ENCODE measurements at places on chromosomes 13 and 19. TPM values are rescaled to one million over a fixed set of nuclear protein-coding genes. Genes with fewer than 3 reads are reported as not detected.

The CFAP97D2 gene
- not detected for total RNA-seq

The CYP4F8 gene
- not detected for total RNA-seq

The CASP14 gene
- not detected for total RNA-seq

The FAAP24 gene
- total RNA-seq: 0.67 TPM

The PBX4 gene
- total RNA-seq: 26.7 TPM

The RUBCNL gene
- 4.2 TPM for total RNA-seq

The CRX gene
- not detected for total RNA-seq

The IZUMO1 gene
- total RNA-seq: 1.1 TPM

The GNG7 gene
- 6.9 TPM for total RNA-seq

The AKT1S1 gene
- 26.0 TPM for total RNA-seq

The PPFIA3 gene
- total RNA-seq: 4.6 TPM

The GARIN5A gene
- total RNA-seq: 4.2 TPM

The ZNF805 gene
- 16.9 TPM for total RNA-seq

The B3GNT3 gene
- total RNA-seq: not detected

The RDH8 gene
- not detected for total RNA-seq

The SPRED3 gene
- 7.1 TPM for total RNA-seq

The SYCN gene
- total RNA-seq: not detected

The CGB7 gene
- not detected for total RNA-seq

The C19orf67 gene
- not detected for total RNA-seq

- peak; percentile 64 for DNase-seq
These were observed 3.5 kb downstream of the AKT2 start for GRCh38 chr19:40281381-40282208.

- no peak for DNase-seq
These were observed 82.6 kb upstream of the OXGR1 start for GRCh38 chr13:97076898-97077297.

DNA sequence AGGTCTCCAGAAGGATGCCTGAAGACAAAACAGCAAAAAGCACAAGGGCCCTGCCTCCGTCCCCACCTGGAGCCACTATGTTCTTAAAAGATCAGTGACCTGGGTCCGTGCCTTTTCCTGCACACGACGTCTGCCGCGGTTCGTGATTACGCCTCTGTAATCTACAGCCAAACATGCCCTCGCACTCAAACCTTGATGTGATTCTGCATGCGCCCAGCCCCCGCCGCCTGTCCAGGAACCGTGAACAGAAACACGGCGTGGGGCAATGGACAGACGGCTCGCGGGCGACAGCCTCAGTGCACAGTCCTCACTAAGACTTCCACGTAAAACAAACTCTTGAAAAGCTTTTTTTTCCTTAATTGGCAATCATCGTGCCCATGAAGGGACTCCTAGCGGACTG lies 15.5 kb downstream of the C13orf46 start:
- peak; percentile 46 for DNase-seq

DNA sequence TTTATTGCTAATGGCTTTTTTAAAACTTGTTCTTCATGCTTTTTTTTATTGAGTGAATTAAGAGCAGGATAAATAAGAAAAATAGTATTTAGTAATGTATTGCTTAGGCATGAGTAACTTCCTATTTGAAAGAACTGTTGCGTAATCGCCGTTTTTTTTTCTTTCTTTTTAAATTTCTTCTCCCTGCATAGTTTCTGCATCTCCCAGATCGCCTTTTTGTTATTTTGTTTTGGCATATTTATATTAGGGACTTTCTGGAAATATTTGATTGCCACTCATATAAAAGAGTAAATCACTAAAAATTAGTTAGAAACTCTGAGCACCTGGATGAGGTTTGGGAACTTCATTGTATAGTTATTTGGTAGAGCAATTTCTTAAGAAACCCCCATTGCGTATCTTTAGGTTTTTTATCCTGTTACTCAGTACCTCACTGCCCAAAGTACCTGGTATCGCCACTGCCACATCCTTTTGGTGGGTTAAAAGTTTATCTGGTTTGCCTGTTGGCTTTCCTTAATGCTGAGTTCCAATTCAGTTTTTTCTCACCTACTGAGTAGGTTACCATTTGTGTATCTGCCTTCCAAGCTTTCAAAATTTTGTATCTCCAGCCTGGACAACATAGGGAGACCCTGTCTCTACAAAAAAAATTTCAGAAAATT lies 36.2 kb upstream of the LPAR6 start:
- DNase-seq: no peak

DNA sequence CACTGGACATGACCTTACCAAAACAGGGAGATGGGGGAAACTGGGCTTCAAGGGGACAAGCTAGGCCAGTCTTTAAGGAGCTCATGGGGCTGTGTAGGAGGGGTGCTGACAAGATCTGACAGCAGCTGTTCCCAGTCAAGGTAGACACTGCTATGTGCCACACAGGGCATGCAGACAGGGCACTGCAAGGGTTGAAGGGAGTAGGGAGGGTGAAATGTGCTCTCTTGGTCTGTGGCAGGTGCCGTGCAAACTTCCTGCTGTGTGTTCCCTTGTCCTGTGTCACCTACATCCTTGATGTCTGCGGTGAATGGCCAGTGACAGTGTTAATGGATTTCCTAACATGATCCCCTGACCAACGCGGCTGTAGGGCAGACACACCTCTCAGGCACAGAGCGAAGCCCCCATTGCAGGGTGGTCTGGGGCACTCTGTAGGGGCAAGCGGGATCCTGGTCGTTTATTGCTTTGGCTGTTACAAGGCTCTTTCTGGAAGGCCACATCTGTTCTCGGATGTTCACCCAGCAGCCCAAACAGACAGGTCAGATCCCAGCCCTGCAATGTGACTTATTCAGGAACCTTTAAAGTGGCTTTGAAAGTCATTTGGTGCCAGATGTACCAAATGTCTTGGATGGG lies 199.5 kb upstream of the ZNF536 start:
- no peak for DNase-seq

GRCh38 chr19:38736036-38736412 lies 8.2 kb downstream of the CAPN12 start:
- DNase-seq: peak; percentile 78

- DNase-seq: peak; percentile 73
These were observed 5.4 kb downstream of the KLK1 start for GRCh38 chr19:50817941-50818858.

GRCh38 chr13:22993148-22993547 lies 187.6 kb upstream of the SGCG start:
- no peak for DNase-seq

GRCh38 chr19:36266375-36266961 lies 51.6 kb downstream of the ZNF146 start:
- no peak for DNase-seq

DNA sequence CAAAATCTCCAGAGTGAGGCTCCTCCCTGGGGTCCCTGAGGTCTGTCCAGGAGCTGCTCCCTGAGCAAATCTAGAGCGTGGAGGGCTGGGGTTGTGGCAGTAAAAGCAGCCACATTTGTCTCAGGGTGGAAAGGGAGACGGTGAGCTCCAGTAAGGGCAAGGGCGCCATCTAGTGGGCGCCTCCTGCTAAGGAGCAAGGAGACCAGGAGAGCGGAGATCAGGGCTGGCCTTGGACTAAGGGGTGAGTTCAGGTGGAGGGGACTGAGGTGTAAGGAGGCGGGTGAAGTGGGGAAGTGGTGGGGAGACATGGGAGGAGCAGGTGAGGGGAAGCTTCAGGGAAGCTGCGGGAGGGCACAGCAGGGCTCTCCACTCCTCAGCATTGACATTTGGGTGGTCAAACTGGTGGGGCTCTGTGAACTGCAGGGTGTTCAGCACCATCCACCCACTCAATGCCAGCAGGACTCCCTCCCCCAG lies 5.3 kb upstream of the CEACAM21 start:
- peak; percentile 75 for DNase-seq

- DNase-seq: peak; percentile 69
These were observed 17.3 kb downstream of the PLD3 start for GRCh38 chr19:40365613-40366401.

- DNase-seq: no peak
These were observed 15.4 kb downstream of the NLRP12 start for GRCh38 chr19:53808710-53809125.

GRCh38 chr13:43303033-43303729 lies 279.8 kb downstream of the DNAJC15 start:
- peak; percentile 71 for DNase-seq

GRCh38 chr19:39218230-39219007 lies 14.4 kb upstream of the SYCN start:
- DNase-seq: no peak

GRCh38 chr19:5057860-5058259 lies 88.9 kb downstream of the KDM4B start:
- no peak for DNase-seq

DNA sequence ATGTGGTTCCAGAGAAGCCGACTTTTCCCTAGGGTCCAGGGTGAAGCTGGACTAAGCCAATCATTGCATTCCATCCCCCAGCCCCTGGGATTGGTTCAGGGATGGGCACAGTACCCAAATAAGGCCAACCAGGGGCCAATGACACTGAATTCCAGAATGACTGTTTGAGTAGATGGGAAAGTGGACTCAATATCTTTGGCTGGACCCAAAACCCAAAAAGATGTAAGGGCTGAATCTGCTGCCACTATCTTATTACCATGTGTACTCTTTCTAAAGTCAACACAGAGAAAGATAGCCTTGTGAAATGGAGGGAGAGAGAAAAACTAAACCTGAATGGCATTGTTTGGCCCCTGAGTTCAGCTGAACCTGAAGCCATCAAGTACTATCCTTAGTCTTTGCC lies 39.2 kb upstream of the TNFSF11 start:
- DNase-seq: no peak

GRCh38 chr13:23960566-23961156 lies 63.4 kb upstream of the C1QTNF9B start:
- no peak for DNase-seq

- DNase-seq: peak; percentile 12
These were observed 134.9 kb downstream of the RAP2A start for GRCh38 chr13:97568850-97569249.

DNA sequence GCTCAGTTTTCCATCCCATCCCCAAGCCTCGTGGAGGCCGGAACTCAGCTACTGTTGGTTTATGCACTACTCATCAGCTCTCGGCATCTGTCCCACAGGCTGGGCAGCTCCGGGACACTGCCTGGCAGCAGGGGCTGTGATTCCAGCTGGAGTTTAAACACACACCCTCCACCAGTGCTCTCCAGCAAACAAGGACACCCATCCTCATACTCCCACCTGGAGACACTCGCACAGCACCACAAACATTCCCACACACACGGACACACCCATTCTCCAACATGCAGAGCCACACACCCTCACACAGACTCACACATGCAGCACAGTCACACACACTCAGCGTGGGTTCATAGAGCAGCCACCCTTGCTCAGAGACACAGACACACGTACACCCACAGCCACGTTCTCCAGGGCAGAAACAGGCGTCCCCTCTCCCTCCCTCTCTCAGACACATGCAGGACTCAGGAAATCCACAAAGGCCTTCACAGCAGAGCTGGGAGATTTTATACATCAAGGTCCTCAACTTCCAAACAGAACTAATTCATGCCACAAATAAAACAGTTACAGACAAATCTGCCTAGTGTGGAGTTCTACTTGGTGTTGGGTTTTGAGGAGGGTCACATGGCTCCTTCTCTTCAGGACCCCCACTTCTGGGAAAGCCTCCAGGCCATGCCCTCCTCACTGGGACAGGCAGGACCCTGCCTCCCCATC lies 785.4 kb downstream of the UQCRFS1 start:
- DNase-seq: no peak

GRCh38 chr19:13033819-13034611 lies 38.7 kb downstream of the NFIX start:
- DNase-seq: peak; percentile 97

DNA sequence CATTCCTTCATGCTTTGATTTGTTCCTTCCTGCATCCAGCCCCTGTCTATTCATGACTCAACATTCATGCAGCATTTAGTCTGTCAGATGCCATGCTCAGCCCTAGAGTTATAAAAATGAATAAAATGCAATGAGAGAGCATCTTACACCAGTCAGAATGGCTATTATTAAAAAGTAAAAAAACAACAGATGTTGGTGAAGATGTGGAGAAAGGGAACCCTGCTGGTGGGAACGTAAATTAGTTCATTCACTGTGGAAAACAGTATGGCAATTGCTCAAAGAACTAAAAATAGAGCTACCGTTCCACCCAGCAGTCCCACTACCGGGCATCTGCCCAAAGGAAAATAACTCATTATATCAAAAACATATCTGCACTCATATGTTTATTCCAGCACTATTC lies 70.0 kb upstream of the GTF3A start:
- DNase-seq: no peak

GRCh38 chr13:34942732-34943435 lies 814 bp downstream of the NBEA start:
- DNase-seq: peak; percentile 65

DNA sequence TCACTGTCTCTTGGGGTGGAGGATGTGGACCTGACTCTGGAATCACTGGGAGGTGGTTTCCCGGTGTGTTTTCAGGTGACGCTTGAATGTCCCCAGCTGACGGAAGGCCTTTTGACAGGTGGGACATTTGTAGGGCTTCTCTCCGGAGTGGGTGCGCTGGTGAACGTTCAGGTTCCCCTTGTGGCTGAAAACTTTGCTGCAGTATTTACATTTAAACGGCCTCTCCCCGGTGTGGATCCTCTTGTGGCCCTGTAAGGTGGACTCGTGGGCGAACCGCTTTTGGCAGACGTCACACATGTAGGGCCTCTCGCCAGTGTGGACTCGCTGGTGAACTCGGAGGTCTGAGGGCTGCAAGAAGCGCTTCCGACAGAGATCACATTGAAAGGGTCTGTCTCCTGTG lies 7.8 kb downstream of the ZSCAN5B start:
- no peak for DNase-seq

- DNase-seq: no peak
These were observed 48.2 kb upstream of the KPNA3 start for GRCh38 chr13:49840675-49841074.

DNA sequence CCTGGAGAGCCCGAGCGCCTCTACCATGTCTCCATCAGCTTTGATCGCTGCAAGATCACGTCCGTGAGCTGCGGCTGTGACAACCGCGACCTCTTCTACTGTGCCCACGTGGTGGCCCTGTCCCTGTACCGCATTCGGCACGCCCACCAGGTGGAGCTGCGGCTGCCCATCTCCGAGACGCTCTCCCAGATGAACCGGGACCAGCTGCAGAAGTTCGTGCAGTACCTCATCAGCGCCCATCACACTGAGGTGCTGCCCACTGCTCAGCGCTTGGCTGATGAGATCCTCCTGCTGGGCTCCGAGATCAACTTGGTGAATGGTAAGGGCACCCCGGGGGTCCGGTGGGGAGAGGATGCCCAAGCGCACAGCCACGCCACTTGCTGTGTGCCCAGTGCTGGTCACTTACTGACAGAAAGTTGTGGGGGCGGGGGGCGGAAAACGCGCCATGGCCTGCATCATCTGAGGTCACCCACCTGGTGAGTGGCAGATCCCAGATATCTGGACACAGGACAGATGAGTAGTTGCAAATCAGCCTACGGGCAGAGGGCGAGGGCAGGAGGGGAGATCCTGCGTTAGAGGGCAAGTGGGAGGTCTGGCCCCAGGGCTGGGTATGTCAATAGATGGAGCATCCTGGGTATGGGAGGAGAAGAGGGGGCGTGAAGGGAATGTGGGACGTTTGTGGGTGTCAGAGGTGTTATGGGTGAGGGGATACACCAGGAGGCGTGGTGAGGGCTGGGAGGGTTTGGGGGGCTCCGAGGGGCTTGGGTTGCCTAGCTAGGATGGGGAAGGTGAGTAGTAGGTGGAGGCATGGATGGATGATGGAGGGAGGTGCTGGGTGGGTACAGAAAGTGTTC lies 9.8 kb downstream of the ZSWIM4 start:
- DNase-seq: peak; percentile 23
